NCI-H2029 treated with DMSO at 0.1 percent for 48 hours (cell line): ENCODE measurements at places on chromosomes 3 and 15.

DNA sequence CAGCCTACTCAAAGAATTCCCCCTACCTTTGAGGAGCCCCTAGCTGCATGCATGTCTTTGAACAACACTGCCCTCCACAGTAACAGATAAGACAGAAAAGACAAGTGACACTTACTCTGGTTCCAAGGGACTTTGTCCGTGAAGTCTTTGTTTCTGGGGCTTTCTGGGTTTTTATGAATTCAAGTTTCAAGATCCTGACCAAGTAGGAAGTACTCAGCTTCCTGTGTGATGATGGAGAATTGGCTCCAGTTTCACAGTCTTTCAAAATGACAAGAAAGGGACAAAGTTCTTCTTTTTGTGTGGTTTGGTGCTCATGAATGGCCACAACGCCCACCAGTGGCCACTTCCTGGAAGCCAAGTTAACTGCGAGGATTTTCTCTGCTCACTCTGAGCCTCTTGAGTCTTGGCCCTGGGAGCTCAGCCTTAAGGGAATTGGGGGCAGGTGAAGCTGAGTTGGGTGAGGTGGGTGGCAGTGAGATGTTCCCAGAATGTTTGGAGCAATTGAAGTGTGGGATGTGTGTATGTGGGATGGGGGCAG lies at the start of gene CCR1:
TSS of gene CCR1 (minus strand) at position 147 of the 538 bp plus-strand sequence. CDS start 4,000 bp downstream, outside the sequence.
- DNase-seq: no peak

GRCh38 chr3:69137005-69137404 lies 14.6 kb upstream of the LMOD3 start:
- DNase-seq: no peak

DNA sequence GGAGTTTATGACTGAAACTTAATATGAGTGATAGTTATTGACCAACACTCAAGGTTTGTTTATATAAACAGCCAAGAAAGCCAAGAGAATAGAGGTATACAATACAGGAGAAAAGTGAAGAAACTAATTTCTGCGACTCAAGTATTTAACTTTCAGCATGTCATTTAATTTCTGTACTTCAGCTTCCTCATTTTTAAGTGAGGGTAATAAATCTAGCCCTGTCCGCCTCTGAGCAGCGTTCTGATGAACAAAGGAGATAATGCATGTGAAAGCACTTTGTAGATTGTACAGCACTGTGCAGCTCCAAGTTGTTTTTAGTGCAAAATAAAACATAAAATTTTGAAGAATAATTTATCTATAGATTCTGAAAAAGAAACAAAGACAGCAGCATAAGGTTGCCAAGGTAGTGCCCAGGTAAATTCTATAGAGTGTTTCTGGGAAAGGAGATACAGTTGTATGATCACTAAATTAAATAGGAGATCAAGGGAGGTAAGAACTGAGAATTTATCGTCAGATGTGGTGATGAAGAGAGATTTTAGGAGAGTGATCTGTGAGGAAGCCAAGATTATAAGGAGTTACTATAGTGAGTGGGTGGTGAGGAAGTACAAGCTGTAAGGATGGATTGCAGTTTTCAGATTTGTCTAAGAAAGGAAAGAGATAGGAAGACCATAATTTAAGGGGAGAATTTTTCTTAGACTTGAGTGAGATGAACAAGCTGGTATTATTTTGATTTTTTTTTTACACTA lies 71.3 kb downstream of the RASA2 start:
- DNase-seq: no peak

- no peak for DNase-seq
Observed at GRCh38 chr15:59242649-59243048, 36.0 kb downstream of the LDHAL6B start.

GRCh38 chr15:89377024-89377841 lies 42.6 kb upstream of the POLG start:
- no peak for DNase-seq

DNA sequence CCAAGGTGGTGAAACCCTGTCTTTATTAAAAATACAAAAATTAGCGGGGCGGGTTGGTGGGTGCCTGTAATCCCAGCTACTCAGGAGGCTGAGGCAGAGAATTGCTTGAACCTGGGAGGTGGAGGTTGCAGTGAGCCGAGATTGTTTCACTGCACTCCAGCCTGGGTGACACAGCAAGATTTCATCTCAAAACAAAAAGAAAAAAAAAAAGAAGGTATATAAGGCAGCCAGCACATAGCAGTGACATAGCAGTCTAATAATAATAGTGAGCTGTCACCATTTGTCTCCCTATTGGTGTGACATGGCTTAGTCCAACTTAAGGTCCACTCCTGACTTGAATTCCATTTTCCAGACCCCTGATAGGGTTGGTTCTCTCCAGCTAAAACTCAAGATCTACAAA lies 8.8 kb upstream of the LACTB start:
- DNase-seq: no peak

GRCh38 chr3:52277972-52278509 lies 408 bp downstream of the WDR82 start:
- no peak for DNase-seq

- no peak for DNase-seq
Observed at GRCh38 chr3:35262406-35262805, 376.9 kb upstream of the ARPP21 start.

GRCh38 chr3:151391720-151392119 lies 7.2 kb upstream of the P2RY12 start:
- no peak for DNase-seq

DNA sequence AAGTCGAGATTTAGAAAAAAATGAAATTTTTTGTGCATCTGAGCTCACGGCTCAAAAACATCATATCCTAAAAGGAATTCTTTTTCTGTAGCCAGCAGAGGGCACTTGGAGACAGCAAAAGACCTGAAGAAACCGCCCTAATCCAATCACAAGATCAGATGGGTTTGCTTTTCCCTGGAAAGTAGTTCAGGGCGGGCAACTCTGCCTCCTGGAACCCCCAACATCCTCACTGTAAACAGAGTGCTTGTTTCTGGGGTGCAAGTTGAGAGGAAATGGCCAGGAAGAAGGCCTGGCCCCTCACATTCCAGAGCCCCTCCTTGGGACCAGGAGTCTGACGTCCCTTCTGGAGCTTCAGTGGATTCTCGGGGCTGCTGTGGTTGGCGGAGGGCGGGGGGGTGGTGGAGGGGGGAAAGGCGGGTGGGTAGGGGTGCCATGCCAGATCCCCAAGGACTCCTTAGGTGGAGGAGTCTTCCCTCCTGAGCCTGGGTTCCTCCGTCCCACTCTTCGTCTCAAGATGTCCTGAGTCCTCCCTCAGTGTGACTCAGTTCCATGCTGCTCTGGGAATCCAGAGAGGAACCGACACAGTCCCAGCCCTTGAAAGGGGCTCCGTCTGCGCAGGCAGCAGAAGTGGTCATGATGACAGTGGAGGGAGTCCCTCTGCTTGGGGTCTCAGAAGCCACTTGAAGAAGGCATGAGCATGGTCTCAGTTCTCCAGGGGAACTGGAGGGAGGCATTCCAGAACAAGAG lies 35.9 kb downstream of the CCK start:
- DNase-seq: peak; percentile 27

GRCh38 chr15:101000271-101000681 lies 81.1 kb downstream of the LRRK1 start:
- no peak for DNase-seq

GRCh38 chr3:124814620-124815421 lies 72.3 kb downstream of the ITGB5 start:
- no peak for DNase-seq
